MCF 10A (cell line): ENCODE measurements at places on chromosomes 11 and 22. TPM values are rescaled to one million over a fixed set of nuclear protein-coding genes. Genes with fewer than 3 reads are reported as not detected.

Gene LMNTD2
- 6.1 and 8.0 TPM in 2 replicates for total RNA-seq

Gene ENTHD1
- total RNA-seq = not detected in 2 replicates

Gene USP2
- total RNA-seq = 0.14 and 0.54 TPM in 2 replicates

DNA sequence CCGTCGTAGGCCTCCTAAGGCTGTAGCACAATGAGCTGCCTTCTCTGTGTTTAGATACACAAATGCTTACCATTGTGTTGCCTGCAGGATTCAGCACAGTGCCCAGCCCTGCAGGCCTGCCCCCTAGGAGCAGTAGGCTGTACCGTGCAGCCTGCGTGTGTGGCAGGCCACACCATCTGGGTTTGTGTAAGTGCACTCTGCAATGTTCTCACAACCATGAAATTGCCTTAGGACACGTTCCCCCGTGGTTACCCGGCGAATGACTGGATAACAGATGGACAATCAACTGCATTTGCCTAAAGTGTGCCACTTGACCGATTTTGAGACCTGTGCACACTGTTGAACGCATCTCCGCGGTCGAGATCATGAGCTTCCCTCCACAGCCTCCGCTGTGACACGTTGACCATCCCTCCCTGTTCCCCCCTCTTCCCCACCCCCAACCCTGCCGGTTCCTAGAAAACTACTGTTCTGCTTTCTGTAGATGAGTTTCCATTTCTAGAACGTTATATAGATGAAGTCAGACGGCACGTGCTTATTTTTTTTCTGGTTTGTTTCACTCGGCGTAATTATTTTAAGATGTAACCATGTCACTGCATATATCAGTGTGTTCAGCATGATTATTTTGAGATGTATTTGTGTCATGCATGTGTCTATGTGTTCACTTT lies 22.2 kb upstream of the CTSD start:
- DNase-seq = no peak
- H3K36me3 ChIP-seq = peaks cover 5% of the 10 kb centered on the region
- peaks cover 10% of the 10 kb centered on the region for H3K4me1 ChIP-seq
- H3K4me3 ChIP-seq = no peak overlapping the region
- peaks cover 4% of the 10 kb centered on the region for H3K27me3 ChIP-seq

GRCh38 chr11:111726301-111726713 lies 39.9 kb downstream of the PPP2R1B start:
- H3K4me1 ChIP-seq = no peaks in the 10 kb centered on the region
- H3K36me3 ChIP-seq = peaks cover 45% of the 10 kb centered on the region
- H3K27me3 ChIP-seq = no peaks in the 10 kb centered on the region
- no peak for DNase-seq
